CD4-positive, alpha-beta T cell treated with Interferon alpha-2 for 1 hour (primary cell): ENCODE measurements at places on chromosomes 6 and 20.

- DNase-seq: no peak
These were observed 4.6 kb upstream of the PPP1R3G start for GRCh38 chr6:5080574-5080973.

DNA sequence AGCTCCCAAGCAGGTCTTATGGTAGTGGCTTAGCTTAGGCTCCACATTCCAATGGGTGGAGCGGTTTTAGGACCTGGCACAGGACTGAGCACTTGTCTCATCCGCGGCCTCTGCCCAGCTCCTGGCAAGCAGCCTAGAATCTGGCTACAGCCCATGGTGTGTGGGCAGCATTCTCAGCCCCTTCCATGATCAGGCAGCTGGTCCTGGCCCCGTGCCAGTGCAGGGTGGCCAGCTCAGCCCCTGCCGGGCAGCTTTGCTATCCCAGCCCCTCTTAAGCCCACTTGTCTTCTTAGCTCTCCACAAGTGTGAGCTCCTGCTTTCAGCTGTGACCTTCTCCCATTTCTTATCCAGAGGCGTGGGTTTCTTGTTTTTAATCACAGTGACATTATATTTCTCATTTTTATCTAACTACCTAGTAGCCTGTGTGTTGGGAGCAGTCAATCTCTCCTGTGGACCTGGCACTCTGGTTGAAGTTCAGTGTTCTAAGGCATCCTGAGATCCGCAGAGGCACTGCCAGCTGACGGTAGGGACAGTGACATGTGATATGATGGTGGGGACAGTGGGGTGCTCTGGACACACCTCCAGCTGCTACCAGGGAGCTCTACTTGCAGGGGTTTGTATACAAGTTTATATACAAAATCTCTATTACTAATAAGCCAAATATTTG, 119.9 kb upstream of the PRND start:
- DNase-seq: no peak

- DNase-seq: no peak
These were observed 200.0 kb downstream of the WDR27 start for GRCh38 chr6:169501777-169502313.

DNA sequence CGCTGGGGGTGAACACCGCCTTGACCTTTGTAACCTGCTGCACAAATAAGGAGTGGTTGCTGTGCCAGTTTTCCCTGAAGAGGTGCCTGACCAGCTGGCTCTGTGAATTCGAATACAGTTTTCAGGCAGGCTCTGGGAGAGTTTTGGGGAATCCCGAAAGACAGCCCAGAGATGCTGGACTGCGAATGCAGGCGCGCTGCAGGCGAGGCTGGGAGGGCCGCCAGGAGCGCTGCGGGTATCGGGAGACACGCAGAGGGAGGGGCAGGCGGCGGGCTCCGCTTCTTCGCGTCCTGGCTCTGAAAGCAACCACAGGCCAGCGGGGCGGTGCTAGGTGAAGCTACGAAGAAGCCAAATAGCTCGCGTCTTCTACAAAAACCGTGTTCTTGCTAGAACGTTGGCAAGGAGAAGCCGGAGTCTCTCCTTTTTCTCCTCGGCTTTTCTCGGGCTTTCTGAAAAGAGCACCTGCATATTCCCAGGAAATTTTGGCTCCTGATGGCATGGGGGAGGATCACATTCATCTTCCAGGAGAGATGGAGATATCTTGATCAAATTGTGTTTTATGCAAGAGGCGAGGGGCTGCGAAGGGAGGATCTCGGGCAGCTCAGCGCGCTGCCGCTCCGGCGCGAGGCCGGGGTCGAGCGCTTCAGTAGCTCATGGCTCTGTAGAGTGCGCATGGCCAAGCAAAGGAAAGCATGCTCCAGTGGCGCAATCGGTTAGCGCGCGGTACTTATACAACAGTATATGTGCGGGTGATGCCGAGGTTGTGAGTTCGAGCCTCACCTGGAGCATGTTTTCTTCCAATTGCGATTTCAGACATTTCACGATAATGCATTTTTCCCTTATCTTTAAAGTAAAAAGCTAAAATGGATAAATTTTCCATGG, 158.1 kb upstream of the ZNF184 start:
- DNase-seq: no peak

DNA sequence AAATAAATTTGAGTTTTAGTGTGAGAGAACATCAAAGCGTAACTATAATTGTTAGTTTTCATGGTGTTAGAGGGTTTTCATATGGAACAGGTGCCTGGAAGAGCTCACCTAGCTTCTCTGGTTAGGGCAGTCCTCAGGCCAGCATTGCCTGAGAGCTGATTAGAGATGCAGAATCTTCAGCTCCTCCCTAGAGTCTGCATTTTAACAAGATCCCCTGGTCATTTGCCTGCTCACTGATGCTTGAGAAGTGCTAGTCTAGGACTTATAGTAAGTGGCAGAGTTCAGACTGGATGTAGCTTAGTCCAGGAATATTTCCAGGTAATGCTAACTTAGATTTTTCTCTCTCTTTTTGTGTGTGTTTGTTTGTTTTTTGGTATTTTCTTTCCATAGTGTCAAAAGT, 21.7 kb upstream of the SMIM26 start:
- DNase-seq: no peak

- DNase-seq: no peak
These were observed 4.6 kb downstream of the DDR1 start for GRCh38 chr6:30888816-30889495.

DNA sequence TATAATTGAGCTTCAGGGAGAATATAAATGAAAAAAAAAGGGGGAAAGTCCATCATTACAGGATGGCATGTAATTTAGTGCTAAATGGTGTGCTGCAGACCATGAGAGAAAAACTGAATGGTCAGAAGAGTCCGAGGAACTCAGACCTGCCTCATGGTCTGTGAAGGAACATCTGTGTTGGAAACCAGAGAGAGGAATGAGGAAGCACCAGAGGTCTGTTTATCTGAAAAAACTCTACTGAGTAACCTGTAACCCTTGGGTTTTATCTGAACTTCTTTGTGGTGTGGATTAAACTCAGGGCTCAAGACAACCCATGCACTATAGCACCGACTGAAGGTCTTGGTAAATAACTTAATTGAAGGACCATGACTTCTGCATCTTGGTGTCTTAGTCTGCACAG, 108.1 kb downstream of the RNF144B start:
- DNase-seq: no peak

DNA sequence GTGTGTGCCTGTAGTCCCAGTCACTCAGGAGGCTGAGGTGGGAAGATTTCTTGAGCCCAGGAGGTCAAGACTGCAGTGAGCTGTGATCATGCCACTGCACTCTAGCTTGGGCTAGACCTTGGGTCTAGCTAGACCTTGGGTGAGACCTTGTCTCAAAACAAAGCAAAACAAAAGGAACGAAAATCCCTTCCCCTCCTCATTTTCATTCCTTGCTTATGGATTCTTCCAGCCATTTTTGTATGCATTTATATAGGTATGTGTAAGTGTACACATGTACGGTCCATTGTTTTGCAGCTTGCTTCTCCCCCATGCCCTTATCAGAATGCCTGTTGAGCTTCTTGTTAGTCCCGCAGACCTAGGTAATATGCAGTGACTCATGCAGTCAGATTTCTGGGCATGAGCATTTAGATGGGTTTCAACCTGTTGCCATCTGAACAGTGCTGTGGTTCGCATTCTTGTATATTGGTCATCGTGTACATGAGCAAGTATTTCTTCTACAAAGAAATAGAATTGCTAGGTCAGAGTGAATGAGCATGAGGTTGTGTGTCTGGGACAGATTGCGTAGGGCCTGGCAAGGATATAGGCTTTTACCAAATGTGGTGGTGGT, 73.2 kb downstream of the ATRN start:
- DNase-seq: no peak

GRCh38 chr6:136149311-136149710, 100.8 kb downstream of the MTFR2 start:
- no peak for DNase-seq

DNA sequence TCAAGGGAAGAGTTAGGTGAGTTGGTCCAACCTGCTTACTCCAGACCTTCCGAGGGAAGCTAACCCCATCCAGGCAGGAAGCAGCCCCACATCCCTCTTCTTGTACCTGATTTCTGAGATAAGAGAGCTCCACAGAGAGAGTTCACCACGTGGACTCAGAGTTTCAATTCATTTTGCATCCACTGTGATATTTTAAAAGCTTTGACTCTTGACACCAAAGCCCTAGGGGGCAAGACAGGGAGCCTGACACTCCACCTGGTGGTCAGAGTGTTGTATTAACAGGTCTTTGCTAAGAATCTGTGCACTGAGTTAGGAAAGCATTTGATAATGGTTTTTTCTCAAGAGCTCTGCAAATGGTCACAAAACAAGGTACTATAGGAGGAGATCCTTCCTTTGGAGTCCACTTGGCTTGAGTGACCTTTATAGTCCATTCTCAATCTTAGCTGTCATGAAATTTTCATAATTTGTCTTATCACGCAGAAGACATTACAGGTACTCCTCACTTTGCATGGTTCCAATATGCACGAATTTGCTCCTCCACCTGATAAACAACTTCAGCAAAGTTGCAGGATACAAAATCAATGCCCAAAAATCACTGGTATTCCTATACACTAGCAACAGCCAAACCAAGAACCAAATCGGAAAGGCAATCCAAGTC, 56.2 kb upstream of the RIPOR2 start:
- DNase-seq: peak; percentile 87

GRCh38 chr6:163182696-163183095, 231.8 kb upstream of the QKI start:
- DNase-seq: no peak

GRCh38 chr20:25008388-25009217, 16.1 kb upstream of the APMAP start:
- DNase-seq: no peak

- DNase-seq: no peak
These were observed 730.4 kb downstream of the C6orf118 start for GRCh38 chr6:164579035-164579434.

GRCh38 chr6:54244430-54244829, 63.8 kb upstream of the TINAG start:
- DNase-seq: no peak

- no peak for DNase-seq
These were observed 14.9 kb downstream of the MAN1A1 start for GRCh38 chr6:119334535-119335264.

GRCh38 chr20:44028868-44029847, 114.5 kb downstream of the TOX2 start:
- DNase-seq: peak; percentile 12

GRCh38 chr20:63696306-63696627, 185 bp upstream of the TNFRSF6B start:
- peak; percentile 39 for DNase-seq

- peak; percentile 21 for DNase-seq
These were observed 48.7 kb upstream of the FOXQ1 start for GRCh38 chr6:1263039-1263849.

GRCh38 chr6:14444295-14444972, 326.9 kb downstream of the CD83 start:
- DNase-seq: no peak

DNA sequence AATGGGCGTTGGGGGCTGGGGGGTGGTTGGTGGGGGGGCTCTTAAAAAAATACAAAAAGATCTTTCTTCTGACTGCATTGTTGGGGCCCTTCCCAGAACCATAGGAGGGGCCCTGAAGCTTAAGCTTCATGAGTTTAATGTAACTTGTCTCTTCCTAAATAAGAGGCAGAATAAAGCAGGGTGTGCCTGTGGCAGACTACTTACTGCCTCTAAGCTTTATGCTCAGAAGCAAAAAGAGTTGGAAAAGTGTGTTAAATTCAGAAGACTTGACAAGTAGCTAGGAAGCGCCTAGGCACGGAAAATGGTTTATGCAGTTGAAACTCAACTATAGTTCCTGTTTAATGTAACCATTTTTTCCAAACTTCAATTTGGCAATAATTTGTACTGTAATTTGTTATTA, 44.5 kb downstream of the TIAM2 start:
- no peak for DNase-seq

DNA sequence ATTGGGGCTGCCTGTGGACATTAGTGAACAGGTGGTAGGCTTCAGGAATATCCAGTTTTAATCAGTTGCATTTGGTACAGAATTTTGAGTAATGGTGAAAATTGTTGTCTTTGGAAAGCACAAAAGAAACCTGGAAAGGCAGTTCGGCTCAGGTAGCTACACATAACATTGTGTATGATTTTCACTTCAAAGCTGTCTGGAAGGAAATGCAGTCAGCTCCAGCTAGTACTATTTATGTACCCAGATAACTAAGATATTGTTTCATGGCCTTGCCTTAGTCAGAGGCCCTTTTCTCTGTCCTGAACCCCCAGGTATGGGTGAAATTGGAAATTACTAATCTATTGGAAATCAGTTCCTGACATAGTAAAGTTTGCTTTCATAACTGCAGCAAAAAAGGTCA, 195.6 kb upstream of the UST start:
- DNase-seq: no peak

DNA sequence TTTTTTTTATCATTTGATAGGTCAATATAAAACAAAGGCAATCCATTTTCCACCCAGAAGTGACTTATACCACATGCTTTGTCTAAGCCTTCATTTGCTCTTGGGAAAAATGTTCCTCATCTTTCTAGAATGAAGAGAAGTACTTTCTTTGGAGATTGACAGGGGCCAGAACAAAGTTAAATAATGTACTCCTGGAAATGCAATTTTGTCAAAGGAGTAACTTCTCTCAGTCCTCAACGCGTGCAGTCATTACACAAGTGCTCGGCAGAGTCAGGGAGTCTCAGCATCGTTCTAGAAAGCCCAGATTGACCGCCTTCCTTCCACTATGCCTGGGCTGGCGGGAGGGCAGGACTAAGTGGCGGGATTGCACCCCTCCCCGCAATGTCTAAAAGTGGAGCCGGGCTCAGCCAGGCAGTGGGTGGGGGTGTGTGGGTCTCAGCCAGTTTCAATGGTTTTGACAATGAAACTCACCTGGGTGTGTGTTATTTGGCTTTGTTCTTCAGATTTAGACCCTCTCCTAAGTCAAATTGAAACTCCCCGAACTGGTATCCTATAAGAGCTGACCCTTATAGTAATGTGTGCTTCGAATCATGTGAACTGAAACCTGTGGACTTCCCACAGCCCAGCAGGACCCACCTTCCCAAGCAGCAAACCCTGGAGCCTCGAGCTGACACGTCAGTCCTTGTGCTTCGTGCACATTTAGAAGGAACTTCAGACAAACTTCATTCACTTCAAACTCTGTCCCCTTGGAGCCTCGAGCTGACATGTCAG, 63.2 kb upstream of the DUSP22 start:
- DNase-seq: no peak

- DNase-seq: no peak
These were observed 92.7 kb downstream of the CD40 start for GRCh38 chr20:46210672-46211330.

- no peak for DNase-seq
These were observed 18.2 kb upstream of the TAGAP start for GRCh38 chr6:159062976-159063375.
